ENCODE measurements at places on chromosomes 7 and 10. TPM values are rescaled to one million over a fixed set of nuclear protein-coding genes. Genes with fewer than 3 reads are reported as not detected.

TUBB8 gene
- not detected for total RNA-seq

SLC18A3 gene
- not detected for total RNA-seq

RARRES2 gene
- 833 TPM for total RNA-seq

RGR gene
- total RNA-seq = not detected

METTL27 gene
- total RNA-seq = 0.57 TPM

C10orf143 gene
- 0.68 TPM for total RNA-seq

TCF7L2 gene
- 10.0 TPM for total RNA-seq

PTF1A gene
- not detected for total RNA-seq

PRPS1L1 gene
- not detected for total RNA-seq

PNLIPRP1 gene
- total RNA-seq = not detected

MMP21 gene
- total RNA-seq = 0.11 TPM

PITX3 gene
- total RNA-seq = not detected

RNF133 gene
- not detected for total RNA-seq

TAS2R4 gene
- total RNA-seq = 0.62 TPM

OR2A12 gene
- not detected for total RNA-seq

DNAJC12 gene
- total RNA-seq = 25.6 TPM

SLC26A4 gene
- total RNA-seq = 0.27 TPM

ADRA2A gene
- 0.99 TPM for total RNA-seq

EPO gene
- 19.2 TPM for total RNA-seq

SRI gene
- total RNA-seq = 16.0 TPM

ZNF804B gene
- total RNA-seq = not detected
